ENCODE measurements at places on chromosomes 7 and 10.

GRCh38 chr10:77746047-77746707 lies 108.6 kb upstream of the KCNMA1 start:
- DNase-seq = peak; percentile 43

DNA sequence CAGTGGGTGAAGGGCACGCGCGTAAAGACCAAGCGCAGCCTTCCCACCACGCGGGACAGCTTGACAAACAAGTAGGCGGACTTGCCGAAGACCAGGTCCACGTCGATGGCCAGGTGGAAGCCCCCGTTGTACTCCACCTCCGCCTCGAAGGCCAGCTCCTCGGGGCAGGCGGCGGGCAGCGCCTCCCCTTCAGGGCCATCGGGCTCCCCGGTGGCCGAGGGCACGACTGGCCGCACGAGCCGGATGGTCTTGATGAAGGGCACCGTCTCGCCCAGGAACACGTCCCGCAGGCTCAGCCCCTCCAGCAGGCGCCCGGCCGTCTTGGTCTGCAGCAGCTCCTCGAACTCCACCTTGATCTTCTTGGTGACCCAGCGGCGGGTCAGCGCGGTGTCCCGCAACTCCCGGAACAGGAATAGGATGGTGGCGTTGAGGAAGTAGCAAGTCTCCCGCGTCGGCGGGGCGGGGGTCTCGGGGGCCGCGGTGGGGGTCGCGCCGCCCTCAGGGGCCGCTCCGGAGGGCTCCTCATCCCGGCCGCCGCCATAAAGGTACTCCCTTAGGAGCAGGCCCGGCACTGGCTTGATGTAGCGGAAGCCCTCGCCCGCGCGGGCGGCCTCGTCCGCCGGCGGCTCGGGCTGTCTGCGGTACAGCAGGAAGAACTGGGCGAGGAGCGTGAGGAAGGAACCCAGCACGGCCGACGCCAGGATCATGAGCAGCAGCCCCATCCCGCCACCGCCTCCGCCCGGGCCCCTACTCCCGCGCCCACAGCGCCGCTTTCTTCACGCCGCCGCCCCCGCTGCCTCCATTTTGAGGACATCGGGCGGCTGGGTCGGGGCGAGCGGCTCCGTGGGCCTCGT lies 507 bp downstream of the PDZD8 start:
- no peak for DNase-seq

- peak; percentile 66 for DNase-seq
Measured at GRCh38 chr7:96135241-96135640, 186.7 kb downstream of the SLC25A13 start.

DNA sequence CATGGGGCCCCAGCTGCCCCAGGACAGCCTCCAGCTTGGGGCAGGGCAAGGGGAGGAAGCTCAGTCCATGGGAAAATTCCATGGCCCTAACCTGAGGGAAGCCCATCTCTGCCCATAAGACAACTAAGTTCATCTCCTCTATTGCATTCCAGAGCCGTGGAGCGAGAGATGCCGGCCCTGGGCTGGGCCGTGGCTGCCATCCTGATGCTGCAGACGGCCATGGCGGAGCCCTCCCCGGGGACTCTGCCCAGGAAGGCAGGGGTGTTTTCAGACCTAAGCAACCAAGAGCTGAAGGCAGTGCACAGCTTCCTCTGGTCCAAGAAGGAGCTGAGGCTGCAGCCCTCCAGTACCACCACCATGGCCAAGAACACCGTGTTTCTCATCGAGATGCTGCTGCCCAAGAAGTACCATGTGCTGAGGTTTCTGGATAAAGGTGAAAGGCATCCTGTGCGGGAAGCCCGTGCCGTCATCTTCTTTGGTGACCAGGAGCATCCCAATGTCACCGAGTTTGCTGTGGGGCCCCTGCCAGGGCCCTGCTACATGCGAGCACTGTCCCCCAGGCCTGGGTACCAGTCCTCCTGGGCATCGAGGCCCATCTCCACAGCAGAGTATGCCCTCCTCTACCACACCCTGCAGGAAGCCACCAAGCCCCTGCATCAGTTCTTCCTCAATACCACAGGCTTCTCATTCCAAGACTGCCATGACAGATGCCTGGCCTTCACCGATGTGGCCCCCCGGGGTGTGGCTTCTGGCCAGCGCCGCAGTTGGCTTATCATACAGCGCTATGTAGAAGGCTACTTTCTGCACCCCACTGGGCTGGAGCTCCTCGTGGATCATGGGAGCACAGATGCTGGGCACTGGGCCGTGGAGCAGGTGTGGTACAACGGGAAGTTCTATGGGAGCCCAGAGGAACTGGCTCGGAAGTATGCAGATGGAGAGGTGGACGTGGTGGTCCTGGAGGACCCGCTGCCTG lies 4.3 kb downstream of the AOC1 start:
- DNase-seq = no peak

GRCh38 chr7:103141753-103142404 lies 7.0 kb downstream of the NAPEPLD start:
- no peak for DNase-seq

DNA sequence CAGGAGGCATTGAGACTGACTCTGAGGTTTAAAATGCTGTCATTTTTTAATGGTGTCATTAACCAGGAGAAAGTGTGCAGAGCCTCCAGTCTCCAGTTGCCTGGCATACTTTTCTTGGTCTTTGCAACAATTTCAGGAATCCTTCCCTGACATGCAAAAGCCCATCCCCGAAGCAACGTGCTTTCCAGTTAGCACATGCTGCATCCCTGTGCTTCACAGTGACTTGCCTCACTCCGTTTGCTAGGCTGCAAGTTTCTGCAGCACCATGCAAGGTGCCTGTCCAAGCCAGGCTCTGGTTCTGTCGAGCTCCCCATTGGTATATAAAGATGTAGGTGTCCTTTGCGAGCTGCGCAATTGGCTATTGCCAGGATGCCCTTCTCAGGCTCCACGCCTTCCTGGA lies 135.0 kb downstream of the GALNT17 start:
- DNase-seq = no peak

- DNase-seq = no peak
Measured at GRCh38 chr7:28180364-28181147, at the start of gene JAZF1. JAZF1 (minus strand) TSS chr7:28180795.

DNA sequence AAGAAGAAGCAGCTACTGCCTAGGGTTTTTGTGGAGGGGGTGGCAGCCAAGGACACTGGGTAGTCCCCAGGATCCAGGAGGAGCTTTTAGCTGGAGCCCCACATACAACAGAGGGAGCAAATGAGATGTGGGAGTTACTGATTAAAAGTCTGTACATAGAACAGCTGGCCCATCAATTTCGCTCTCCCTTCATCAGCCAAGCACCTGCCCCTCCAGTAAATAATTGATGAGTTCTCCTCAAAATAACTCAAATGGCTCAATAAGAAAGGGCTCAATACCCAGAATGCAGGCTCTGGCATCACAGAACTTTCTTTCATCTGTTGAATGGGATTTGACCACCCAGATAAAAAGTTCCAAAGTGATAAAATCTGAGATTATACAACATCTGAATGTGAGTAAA lies 15.1 kb upstream of the WNT8B start:
- DNase-seq = no peak

- no peak for DNase-seq
Measured at GRCh38 chr7:145016068-145016467, 180.2 kb upstream of the TPK1 start.

- DNase-seq = no peak
Measured at GRCh38 chr7:40310258-40310657, 175.5 kb downstream of the SUGCT start.

DNA sequence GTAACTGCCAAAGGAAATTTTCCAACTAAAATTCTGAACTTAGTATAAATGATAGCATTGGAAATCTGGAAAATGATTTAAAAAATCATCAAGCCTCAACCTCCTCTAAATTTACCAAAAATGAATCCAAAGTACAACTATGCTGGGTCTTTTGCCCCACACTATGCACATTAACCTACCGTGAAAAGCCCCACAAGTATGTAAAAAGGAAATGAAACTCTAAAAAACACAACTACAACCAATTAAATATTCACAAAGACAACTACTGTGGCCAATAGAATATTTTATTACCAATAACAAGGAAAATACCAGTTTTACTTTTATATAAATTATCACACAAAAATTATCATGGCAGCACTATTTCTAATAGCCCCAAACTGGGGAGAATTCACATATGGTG lies 19.3 kb downstream of the EIF3A start:
- no peak for DNase-seq

DNA sequence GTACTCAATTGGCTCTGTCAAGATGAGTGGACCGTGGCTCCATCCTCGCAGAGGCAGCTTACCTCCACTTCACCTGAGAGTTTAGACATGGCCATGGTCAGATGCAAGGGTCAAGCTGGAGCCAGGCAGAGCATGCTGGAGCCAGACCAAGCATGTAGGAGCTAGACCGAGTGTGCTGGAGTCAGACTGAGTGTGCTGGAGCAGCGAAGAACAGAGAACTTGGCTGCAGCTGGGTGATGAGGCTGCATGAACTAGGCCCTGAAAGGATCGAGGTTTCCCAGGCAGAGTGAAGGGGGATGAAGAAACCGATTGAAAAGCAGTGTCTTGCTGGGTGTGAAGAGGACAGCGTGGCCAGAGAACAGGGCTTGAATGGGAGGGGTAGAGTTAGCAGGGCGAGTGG lies 86.1 kb downstream of the MKI67 start:
- DNase-seq = no peak

GRCh38 chr10:90051053-90051452 lies 349.7 kb downstream of the KIF20B start:
- peak; percentile 75 for DNase-seq

GRCh38 chr10:43196131-43196980 lies 58.1 kb downstream of the CSGALNACT2 start:
- DNase-seq = no peak
